ENCODE measurements at places on chromosomes 6 and 20.

DNA sequence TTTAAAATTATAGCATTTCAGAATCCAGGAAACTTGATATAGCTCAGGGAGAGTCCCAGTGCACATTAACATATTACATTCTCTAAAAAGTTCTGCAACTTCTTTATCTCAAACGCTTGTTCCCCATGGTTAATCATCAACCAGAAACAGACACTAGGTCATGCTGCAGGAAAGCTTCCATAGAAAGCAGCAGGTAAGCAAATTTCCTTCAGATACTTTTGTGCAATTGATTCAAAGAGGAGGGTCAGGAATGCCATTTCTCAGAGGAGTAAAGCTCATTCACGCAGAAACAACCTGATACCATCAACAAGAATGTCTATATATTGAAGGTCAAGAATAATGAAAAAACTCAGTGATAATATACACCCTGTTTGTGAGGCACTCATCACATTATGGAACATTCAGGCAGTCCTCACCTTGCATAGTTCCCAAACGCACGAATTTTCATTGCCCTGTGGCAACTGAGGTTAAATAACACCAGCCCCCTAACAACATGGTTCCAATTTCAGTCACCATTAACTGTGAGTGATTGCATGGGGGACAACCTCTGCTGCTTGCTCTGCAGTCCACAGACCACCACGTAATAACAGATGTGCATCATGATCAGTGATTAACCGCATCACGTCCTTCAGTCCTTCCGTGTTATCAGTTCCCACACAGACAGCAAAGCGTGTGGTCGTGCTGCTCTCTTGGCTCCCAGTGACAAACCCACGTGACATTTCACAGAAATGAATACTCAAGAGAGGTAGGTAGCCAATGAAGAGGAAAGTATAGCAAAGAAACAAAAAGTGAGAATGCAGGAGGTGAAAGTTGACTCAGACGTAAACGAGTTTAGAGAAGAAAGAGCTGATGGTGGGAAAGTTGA, 95.7 kb downstream of the LY86 start:
- DNase-seq: no peak

GRCh38 chr6:133551847-133552341, 310.7 kb downstream of the EYA4 start:
- DNase-seq: no peak

- DNase-seq: peak; percentile 48
Observed at GRCh38 chr6:81751388-81752083, 945 bp downstream of the TENT5A start.

- no peak for DNase-seq
Observed at GRCh38 chr20:1827974-1828785, 67.0 kb upstream of the SIRPA start.

DNA sequence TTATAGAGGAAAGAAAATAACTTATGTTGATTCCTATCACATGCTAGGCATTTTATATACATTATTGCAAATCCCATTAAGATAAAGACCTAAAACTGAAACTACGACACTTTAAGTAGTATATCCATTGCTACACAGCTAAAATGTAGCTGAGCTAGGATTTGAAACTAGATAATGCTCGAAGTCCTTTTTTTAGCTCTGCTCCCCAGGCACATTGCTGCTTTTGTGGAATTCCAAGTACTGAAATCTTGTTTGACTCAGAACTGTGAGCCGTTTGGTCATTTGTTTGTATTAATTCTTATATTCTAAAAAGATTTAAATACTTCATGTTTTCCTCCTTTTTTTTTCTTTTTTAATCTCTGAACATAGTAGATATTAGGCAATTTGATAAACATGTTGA, 644.8 kb downstream of the HACE1 start:
- DNase-seq: no peak

GRCh38 chr20:18567739-18568091, 483 bp downstream of the SMIM26 start:
- DNase-seq: no peak

DNA sequence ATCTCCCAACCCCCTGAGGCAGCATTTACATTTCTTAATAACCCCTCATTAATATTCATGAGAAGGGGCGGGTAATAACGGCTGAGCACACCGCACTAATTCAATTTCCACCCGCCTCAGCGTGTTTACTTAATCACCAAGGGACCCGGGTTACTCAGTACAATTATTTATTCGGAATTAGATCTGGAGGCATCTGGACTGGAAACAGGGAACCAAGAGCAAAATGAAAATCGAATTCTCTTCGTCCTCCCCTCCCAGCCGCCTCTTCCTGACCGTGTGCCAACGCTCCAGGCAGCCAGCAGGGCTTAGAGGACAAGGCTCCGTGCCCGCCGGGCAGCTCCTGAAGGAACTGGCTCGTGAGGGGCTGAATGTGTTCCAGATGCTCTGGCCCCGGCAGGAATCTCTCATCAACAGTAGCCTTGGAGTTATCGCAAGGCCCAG, 23.5 kb upstream of the CTNNBL1 start:
- no peak for DNase-seq

All from CD8-positive, alpha-beta memory T cell (primary cell).